Daoy (cell line): ENCODE measurements at places on chromosomes 5 and 9. TPM values are rescaled to one million over a fixed set of nuclear protein-coding genes. Genes with fewer than 3 reads are reported as not detected.
A peak's percentile ranks its signal among the peaks of the same experiment; 100 is the strongest.

The MAMDC4 gene
- 2.1 and 6.1 TPM in 2 replicates for total RNA-seq

The ARID3C gene
- total RNA-seq: not detected in 2 replicates

The IFNA14 gene
- total RNA-seq: not detected in 2 replicates

The CDC20B gene
- total RNA-seq: not detected in 2 replicates

The LCN15 gene
- total RNA-seq: not detected in 2 replicates

The CA9 gene
- total RNA-seq: 0.42 TPM in 1 of 2 replicates, not detected in the other

DNA sequence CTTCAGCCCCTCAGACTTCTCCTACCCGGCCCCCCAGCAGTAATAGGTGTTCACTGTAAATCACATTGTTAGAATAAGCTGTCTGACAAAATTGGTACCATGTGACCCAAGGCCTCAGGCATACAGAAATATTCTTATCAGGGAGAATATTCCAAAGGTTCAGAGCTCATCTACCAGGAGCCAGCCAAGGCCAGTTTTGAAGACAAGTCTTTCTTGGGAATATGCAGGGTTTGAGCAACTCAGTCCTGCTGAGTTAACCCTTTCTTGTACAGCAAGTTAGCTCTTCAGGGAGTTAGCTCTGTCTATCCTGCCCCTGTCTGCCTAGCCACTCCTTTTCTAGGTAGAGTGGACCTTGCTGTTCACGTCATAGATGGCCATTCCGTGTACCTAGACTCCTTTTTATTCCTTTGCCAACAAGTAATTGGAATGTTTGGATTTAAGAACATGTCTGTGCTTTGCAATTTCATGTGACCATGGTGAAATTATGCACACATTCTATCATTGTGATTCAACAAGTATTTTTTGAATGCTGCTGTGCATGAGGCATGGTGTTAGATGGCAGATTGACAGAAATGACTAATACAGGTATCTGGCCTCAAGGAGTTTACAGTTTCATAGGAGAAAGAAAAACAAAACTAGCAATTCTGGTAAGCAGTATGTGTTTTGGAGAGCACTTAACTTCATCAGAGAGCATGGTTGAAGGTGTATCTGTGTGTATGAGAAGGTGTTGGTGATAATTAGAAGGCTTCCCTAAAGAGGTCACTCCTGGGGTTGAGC, 22.6 kb downstream of the TGFBR1 start:
- peak; percentile 23 for DNase-seq

GRCh38 chr5:179344431-179345182, 654 bp downstream of the ADAMTS2 start:
- no peak for DNase-seq

GRCh38 chr5:37786862-37787519, 52.9 kb downstream of the GDNF start:
- peak; percentile 37 for DNase-seq

- no peak for DNase-seq
Measured at GRCh38 chr5:6178846-6179532, 199.4 kb downstream of the MED10 start.

GRCh38 chr5:105817914-105818313, 1852.8 kb downstream of the EFNA5 start:
- no peak for DNase-seq

GRCh38 chr9:20031836-20032235, 243.0 kb upstream of the SLC24A2 start:
- DNase-seq: no peak

- peak; percentile 82 for DNase-seq
Measured at GRCh38 chr9:133532937-133533668, 1.4 kb upstream of the ADAMTSL2 start.

GRCh38 chr5:96546120-96546519, 113.1 kb upstream of the PCSK1 start:
- DNase-seq: no peak

DNA sequence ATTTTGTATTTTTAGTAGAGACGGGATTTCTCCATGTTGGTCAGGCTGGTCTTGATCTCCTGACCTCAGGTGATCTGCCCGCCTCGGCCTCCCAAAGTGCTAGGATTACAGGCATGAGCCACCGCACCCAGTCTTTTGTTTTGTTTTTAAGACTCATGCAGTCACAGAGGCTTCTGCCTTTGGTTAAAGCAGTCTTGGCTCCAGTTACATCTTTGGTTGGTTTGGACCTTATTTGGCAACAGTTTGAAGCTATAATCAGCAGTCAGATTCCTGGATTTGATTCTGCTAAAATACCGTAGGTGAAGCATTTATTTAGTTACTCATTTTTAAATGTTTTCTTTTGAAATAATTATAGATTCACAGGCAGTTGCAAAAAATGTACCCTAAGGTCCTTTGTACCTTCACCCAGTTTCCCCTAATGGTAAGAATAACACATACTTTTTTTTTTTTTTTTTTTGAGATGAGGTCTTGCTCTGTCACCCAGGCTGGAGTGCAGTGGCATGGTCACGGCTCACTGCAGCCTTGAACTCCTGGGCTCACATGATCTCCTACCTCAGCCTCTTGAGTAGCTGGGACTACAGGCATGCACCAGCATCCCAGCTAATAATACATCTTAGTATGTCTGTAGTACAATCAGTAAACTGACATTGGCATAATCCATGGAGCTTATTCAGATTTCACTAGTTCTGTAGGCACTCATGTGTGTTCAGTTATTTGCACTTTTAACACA, 15.7 kb downstream of the USP20 start:
- DNase-seq: no peak

DNA sequence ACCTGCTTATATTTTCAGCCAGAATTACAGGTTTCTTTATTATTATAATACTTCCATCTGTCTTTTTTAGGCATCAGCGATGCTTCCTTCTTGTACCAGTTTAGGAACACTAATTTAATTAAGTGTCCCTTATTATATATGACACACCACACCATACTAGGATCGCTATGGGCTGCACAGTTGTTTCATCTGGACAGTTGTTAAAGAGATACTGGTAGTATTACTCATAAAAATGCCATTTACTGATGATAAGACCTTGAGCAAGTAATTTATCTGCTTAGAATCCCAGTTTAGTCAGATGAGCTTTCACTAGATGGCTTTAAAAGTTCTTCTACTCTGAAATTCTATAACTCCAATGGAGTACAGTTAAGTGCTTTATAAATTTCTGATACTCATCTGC, 17.1 kb downstream of the ARSK start:
- no peak for DNase-seq
